ENCODE measurements at places on chromosomes 3 and 15.

GRCh38 chr3:128286691-128287090 is 133.4 kb downstream of the EEFSEC start:
- DNase-seq, result no peak

GRCh38 chr15:60554494-60554893 is 75.6 kb upstream of the ICE2 start:
- DNase-seq, result no peak

DNA sequence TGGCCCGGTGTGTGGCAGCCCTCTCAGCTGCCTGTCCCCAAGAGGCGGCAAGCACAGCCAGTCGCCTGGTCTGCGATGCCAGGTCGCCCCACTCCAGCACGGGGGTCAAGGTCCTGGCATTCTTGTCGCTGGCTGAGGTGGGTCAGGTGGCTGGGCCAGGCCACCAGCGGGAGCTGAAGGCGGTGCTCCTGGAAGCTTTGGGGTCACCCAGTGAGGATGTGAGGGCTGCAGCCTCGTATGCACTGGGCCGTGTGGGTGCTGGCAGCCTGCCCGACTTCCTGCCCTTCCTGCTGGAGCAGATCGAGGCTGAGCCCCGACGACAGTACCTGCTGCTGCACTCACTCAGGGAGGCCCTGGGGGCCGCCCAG is 20.8 kb downstream of the CAND2 start:
- DNase-seq, result no peak

- no peak for DNase-seq
Measured at GRCh38 chr3:11624704-11625375, 18.9 kb downstream of the VGLL4 start.

GRCh38 chr3:33645060-33645647 is 72.9 kb downstream of the CLASP2 start:
- no peak for DNase-seq

GRCh38 chr15:29066310-29066709 is 180.5 kb downstream of the APBA2 start:
- no peak for DNase-seq

DNA sequence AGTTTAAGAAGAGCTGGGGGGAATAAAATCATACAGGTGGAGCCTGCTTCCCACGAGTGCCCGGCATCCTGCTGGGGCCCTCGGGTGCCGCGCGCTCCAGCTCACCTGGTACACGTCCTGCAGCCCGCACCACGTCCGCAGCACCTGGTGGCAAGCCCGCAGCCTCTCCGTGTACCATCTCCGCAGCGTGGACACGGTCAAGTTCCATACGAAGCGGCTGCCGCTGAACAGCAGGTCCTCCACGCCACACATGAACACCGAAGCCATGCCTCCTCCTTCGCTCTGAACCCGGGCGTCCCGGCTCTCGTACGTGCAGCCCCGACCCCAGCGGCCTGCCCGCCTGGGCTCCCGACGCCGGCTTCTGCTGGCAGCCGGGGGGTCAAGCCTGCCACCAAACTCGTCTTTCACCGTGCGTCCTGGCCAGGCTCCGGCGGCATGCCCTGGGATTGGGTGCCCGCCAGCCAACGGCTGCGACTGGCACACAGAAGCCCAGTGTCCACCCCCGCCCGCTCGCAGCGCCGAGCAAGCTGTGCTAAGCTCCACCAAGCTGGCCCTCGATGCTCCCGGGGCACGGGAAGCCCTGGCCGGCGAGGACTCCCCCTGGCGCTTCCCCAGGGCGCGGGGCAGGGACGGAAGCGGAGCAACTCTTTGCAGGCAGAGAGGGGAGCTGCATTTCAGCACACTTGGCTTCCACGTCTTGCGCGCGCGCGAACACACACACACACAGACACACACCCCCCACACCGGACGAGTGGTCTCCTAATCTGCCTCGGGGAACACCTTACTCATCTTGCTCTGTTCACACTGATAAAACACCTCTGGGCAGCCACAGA is at the start of gene FRMD4B:
Gene FRMD4B (minus strand): TSS at position 366 of the 833 bp plus-strand sequence. CDS start 99 bp downstream, at position 267.
- no peak for DNase-seq

Data from fibroblast of skin of left biceps (primary cell).